ENCODE measurements at places on chromosomes 12 and 14.

- no peak for DNase-seq
Measured at GRCh38 chr12:69243099-69244084, 4.0 kb downstream of the CPSF6 start.

- no peak for DNase-seq
Measured at GRCh38 chr12:25979059-25979458, 20.6 kb downstream of the RASSF8 start.

GRCh38 chr12:42552822-42553221, 36.7 kb downstream of the PRICKLE1 start:
- DNase-seq, result no peak

DNA sequence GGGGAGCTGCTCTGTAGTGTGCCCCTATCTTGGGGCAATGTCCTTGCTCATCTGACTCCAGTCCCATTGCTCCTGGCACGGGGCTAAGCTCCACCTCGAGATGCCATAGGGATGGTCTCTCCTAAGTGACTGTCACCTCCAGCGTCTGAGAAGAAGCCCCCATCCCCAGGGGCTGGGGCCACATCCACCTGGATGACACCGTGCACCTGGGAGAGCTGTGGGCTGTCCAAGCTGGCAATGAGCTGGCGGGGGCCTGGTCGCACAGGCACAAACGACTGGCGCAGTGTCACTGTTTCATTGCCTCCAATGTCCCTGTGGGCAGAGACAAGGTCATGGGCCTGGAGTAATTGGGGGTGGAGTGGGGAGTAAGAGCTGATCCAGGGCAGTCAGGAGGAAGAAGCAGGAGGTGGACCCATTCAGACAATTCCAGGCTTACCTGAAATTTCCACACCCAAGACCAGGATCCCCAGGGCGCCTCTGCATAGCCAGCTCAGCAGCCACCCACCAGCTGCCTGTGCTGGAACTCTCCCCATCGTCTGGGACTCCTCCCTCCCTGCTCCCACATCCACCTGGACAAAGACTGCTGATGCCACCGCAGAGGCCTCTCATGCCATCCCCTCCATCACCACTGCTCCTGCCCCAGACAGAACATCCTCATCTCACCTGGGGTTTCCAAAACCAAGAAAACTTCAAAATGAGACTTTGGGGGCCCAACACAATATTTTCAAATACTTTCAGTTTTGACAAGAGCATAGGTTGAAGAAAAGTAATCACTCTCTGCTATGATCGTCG, 7.0 kb upstream of the TINF2 start:
- DNase-seq, result no peak

DNA sequence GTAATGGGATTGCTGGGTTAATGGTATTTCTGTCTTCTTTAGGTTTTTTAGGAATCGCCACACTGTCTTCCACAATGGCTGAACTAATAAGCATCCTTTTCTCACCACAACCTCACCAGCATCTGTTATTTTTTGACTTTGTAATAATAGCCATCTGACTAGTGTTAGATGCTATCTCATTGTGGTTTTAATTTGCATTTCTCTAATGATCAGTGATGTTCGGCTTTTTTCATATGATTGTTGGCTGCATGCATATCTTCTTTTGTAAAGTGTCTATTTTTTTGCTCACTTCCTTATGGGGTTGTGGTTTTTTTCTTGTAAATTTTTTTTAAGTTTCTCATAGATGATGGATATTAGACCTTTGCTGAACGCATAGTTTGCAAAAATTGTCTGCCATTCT, 377.9 kb downstream of the GALC start:
- DNase-seq, result no peak
